ENCODE measurements at places on chromosomes 2 and 18.

- no peak for DNase-seq
Measured at GRCh38 chr18:24560511-24560981, 100.1 kb downstream of the HRH4 start.

- no peak for DNase-seq
Measured at GRCh38 chr2:55156326-55156725, 75.8 kb downstream of the CLHC1 start.

GRCh38 chr2:57448816-57449215 lies 597.8 kb upstream of the VRK2 start:
- DNase-seq = no peak

GRCh38 chr2:85419009-85419675 lies 628 bp downstream of the SH2D6 start:
- DNase-seq = no peak

DNA sequence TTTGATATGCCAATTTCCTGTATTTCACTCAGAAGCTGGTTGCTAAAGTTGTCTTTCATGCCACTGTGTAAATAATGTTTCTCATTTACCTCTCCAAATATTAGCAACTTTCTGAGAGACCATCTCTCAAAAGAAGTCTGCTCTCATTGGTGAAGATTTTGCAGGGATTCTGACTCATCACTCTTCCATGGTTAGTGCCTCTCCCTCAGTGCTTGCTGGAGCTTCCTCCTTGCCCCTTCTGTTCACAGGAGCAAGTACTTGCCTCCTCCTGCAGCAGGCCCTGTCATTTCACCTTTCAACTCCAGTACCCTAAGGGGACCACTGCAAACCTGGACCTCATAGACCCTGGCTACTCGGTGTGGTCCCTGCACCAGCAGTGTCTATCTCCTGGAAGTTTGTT lies 168.8 kb downstream of the ZNF385B start:
- no peak for DNase-seq

DNA sequence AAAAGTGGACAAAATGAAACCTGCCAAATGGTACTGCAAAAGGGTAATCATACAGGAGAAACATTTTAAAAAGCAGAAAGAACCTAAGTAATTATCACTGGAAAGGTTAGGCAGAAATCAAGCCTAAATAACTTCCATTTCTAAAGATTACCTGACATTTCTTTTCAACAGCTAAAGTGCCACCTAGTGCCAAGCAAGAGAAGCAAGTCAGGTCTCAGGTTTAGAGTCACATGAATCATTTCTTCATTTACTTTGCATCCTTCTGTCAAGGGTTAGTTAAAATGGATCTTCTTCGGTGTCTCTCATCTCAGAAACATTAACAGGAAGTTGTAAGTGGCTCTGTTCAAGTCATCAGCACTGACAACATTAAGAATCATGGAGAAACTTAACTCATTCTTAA lies 90.3 kb downstream of the AKAIN1 start:
- DNase-seq = no peak

DNA sequence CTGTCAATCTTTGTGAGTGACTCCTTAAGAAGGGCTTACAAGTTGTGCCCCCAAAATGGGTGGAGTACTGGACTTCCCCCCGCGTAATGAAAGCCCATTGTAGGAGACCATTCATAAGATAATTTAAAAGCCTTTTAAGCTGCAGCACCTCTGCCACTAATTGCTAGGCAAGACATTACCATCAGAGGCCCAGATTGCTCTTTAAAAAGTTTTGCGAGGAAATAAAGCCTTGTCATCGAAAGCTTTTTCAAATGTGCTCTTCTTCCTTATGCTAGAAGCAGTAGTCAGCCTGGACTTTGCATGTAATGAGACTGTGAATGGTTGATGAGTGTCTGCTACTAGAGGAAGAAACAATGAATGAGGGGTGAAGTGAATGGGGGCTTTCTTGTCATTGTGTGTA lies 345.3 kb upstream of the CDH2 start:
- DNase-seq = no peak

- no peak for DNase-seq
Measured at GRCh38 chr2:228283491-228284171, 102.1 kb upstream of the SPHKAP start.

GRCh38 chr18:12310762-12311161 lies 2.7 kb downstream of the TUBB6 start:
- DNase-seq = no peak

DNA sequence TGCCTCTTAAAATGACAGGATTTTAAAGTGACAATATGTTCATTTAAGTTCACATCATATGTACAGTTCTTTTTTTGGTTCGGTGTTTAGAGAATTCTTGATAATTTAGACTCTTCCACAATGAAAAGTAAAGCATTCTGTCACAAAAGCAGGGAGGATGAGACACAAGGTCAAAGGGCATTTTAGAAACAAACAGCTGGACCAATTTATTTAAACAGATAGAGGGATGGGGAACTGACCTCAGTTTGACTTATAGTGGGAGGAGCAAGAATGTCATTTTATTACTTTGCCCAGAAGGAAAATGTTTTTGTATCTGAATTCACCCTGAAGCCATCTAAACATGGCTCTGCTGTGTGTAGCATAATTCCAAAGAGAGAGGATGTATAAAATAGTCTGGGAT lies 128.5 kb downstream of the MEIS1 start:
- no peak for DNase-seq

DNA sequence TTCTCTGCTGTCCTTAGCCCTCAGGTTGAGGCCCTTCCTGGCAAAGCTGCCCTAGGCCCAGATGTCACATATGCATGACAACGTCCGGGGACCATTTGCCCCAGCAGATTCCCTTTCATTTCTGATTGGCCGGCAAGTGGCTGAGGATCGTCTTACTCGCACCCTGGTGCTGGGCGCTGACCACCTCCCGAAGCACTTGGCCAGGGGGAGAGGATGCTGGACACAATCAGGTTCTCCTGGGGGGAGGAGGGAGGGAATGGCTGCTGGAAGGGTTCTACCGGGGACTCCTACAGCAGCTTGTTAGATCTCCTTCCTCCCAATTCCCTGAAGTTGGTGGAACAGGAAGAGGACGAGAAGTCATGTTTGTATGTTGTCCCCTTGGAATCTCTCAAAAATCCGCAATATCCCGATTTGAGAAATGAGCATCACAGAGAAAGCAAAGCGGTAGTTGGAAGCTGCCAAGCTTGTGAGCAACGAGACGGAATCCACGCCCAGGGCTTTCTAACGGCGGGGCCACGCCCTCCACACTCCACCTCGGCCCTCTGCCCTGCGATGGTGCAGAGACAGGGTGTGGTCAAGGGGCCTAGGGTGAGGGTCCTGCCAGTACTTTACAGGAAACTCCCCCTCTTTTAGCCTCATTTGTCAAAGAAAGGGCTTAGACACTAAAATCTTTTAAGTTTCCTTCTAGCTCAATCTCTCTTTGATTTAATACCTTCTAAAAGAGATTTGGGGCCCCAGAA lies 61.8 kb upstream of the YWHAQ start:
- DNase-seq = no peak

DNA sequence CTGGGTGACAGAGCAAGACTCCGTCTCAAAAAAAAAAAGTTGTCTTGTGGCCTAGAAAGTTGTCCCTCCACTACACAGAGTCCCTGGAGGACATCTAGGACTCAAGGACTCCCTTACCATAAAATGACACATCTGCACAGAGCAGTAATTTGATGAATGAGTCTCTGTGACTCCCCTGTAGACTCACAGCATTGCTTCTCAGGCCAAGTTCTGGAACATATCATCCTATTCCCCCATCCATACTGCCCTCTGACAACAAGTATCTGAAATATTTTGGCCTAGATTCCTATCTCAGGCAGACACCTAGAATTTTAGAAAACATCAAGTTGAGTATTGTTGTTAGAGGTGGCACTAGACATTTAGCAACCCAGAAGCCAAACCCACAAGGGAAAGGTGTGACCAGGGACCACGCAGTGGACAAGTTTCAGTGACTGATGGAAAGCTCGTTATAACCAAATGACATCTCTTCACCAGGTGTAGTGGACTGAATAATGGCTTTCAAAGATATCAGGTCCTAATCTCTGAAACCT lies 97.9 kb upstream of the ATP8B1 start:
- DNase-seq = no peak

DNA sequence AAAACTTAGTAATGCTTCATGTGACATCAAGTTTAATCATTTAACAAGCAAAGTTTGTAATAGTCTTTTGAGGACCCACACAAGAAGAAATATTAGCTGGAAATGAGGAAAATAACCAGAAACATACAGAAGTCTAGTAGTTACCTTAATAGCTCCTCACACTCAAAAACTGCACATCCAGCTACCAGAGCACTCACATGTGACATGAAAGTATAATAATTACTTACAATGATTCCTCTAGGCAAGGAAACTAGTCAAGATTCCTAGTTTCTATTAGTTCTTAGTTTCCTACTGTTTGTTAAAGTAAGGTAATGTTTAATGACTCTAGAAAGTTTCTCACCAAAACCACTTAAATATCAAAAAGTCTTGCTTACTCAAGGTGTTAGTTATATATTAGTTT lies 335.8 kb downstream of the RAD51AP2 start:
- DNase-seq = no peak

DNA sequence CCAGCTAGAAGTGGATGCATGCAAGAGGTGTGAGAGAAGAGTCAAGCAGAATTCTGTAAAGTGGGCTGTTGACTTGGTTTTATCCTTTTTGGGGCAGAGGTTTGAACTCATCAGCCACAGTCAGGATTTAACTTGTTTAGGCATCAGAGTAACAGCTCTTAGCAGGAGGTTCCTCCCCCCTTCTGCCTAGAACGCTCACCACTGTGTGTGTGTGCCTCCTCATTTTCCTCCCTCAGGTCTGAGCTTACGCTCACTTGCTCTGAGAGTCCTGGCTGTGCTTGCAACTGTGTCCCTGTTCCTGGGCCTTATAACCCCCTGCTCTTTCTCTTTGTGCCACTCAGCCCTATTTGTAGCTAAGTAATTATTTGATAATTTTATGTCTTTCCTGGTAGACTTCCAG lies 167.9 kb downstream of the TMEM182 start:
- DNase-seq = no peak

GRCh38 chr2:21924640-21925285 lies 801.0 kb downstream of the TDRD15 start:
- no peak for DNase-seq

DNA sequence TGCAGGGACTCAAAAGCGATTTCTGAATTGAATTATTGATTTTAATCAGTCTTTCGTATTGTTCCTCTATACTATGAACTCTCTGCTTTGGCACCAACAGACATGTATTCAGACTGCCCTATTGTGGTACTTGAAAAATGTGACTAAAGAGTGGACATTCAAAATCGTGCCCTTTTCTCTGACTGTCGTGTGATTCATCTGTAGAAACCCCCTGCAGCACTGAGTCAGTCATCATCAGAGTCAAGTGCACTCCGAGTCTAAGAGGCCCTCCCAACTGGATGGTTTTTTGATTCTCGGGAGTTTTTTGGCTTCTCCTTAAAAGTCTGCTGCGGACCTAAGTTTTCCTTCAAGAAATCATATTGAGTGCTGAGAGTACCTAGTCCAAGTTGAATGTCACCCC lies 96.4 kb upstream of the FOSL2 start:
- DNase-seq = no peak

DNA sequence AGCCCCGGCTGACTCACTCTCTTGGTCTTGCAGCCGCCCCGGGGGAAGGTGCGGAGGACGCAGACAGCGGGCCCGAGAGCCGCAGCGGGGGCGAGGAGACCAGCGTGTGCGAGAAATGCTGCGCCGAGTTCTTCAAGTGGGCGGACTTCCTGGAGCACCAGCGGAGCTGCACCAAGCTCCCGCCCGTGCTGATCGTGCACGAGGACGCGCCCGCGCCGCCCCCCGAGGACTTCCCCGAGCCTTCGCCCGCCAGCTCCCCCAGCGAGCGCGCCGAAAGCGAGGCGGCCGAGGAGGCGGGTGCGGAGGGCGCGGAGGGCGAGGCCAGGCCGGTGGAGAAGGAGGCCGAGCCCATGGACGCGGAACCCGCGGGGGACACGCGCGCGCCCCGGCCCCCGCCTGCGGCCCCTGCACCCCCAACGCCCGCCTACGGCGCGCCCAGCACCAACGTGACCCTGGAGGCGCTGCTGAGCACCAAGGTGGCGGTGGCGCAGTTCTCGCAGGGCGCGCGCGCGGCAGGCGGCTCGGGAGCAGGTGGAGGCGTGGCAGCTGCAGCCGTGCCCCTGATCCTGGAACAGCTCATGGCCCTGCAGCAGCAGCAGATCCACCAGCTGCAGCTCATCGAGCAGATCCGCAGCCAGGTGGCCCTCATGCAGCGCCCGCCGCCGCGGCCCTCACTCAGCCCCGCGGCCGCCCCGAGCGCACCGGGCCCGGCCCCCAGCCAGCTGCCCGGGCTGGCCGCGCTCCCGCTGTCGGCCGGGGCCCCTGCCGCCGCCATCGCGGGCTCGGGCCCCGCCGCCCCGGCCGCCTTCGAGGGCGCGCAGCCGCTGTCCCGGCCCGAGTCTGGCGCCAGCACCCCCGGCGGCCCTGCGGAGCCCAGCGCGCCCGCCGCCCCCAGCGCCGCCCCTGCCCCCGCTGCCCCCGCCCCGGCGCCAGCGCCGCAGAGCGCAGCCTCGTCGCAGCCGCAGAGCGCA lies 12.7 kb downstream of the SALL3 start:
- no peak for DNase-seq

DNA sequence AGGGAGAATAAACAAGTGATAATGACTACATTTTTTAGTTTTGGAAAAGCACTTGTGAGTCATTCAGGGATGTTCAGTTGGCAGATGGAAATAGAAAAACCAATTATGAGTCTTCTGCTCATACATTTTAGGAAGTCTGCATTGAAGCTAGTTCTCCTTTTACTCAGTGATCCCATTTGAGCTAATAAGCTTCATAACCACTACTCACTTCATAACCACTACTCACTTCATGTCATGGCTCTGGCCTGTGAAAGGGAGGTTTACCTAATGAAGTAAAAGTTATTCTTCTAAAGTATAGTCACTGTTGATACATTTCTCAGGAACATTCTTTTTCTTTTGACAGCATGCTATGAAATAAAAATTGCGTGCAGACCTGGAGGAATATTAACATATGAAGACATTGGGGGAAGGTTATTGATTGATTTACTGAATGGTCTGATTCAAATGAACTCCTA lies 948.7 kb downstream of the TSN start:
- DNase-seq = no peak

DNA sequence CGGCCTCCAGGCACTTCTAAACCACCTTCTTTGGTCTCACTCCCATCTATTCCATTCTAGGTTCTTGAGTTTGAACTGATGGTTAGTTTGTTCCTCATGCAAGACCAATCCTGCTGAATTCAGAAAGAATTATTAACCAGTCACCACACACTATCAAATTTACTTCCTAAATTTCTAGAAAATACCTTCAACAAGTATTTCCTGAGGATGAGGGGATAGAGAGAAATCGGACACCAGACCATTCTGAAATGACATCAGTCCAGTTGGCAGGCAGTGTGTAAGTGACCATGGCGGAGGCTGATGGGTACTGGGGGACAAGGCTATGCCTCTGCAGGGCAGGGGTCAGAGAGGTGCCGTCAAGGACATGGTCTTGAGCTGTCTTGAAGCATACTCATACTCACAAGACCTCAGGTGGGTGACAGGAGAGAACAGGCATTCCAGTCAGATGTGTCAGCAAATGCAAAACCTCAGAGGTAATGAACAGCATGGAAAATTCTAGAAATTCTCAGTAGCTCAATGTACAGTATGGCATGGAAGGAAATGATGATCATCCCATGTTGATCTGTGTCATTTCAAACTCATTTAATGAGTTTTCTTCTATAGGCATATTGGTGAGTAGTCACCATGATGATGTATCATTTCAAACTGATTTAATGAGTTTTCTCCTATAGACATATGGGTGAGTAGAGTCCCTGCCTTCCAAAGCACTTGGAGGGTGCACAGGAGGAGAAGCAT lies 119.6 kb downstream of the DDX1 start:
- DNase-seq = no peak

GRCh38 chr2:31383471-31384153 lies 30.9 kb downstream of the XDH start:
- DNase-seq = no peak

GRCh38 chr2:128413014-128413717 lies 94.5 kb upstream of the HS6ST1 start:
- no peak for DNase-seq

Measured in stimulated activated CD8-positive, alpha-beta memory T cell treated with anti-CD3 and anti-CD28 coated beads, Interleukin-4, amount 100 ng/mL, for 4 hours (primary cell).